Islet precursor cell (in vitro differentiated cells): ENCODE measurements at places on chromosomes 5 and 9.
A peak's percentile ranks its signal among the peaks of the same experiment; 100 is the strongest.

- DNase-seq: no peak
Observed at GRCh38 chr5:95163079-95163478, 121.8 kb downstream of the MCTP1 start.

- no peak for DNase-seq
Observed at GRCh38 chr5:62778316-62779009, 199.8 kb downstream of the LRRC70 start.

GRCh38 chr9:129011761-129012181 lies 16.4 kb downstream of the SH3GLB2 start:
- DNase-seq: no peak

- DNase-seq: no peak
Observed at GRCh38 chr5:170363671-170364070, 25.5 kb downstream of the KCNMB1 start.

DNA sequence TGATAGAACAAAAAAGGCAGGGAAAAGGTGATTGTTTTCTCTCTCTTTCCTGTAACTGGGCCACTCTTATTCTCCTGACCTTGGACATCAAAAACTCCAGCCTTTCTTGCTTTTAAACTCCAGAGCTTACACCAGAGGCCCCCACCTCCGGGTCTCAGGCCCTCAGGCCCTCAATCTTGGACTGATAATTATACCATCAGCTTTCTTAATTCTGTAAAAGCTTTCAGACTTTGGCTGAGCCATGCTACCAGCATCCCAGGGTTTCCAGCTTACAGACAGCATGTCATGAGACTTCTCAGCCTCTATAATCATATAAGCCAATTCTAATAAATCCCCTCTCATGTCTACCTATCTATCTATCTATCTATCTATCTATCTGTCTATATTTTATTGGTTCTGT lies 137.7 kb downstream of the SNX18 start:
- DNase-seq: no peak

GRCh38 chr5:31983851-31984250 lies 190.3 kb downstream of the GOLPH3 start:
- DNase-seq: no peak

- no peak for DNase-seq
Observed at GRCh38 chr5:59158165-59158564, 575.3 kb downstream of the RAB3C start.

DNA sequence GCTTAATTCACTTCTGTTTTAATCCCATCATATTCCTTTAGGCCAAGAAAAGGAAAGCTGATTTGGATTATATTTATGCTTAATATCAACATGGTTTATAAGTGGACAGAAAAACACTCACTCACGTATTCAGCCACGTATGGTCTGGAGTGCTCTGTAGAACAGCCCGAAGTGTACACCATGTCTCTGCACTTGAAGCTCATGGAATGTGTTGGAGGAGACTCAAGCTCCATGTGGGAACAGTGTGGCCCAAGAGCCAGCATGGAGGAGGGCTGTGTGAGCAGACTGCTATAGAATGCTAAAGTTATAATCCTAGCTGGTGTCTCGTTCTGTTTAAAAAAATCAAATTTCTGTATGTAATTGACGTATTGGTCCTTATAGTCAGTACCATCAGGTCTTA lies 32.9 kb downstream of the OTULINL start:
- no peak for DNase-seq

DNA sequence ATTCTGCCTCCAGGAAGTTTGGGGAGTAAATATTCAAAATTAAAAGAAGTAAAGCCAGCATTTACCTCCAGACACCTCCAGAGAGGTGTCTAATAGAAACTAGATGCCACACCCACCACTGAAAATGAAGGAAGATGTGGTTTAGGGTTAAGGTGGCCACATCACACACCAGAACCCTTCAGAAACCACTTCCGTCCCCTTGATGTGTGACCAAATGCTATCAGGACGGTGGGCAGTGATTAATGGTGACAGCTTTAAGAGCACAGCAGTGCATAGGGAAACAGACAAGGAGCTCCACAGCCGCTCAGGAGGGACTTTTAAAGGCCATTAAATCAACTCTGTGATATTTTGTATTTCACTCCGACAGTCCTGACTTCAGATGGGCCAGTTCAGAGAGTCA lies 295.2 kb downstream of the BRINP1 start:
- DNase-seq: peak; percentile 56

GRCh38 chr9:70113403-70114022 lies 69.9 kb downstream of the MAMDC2 start:
- DNase-seq: peak; percentile 67

DNA sequence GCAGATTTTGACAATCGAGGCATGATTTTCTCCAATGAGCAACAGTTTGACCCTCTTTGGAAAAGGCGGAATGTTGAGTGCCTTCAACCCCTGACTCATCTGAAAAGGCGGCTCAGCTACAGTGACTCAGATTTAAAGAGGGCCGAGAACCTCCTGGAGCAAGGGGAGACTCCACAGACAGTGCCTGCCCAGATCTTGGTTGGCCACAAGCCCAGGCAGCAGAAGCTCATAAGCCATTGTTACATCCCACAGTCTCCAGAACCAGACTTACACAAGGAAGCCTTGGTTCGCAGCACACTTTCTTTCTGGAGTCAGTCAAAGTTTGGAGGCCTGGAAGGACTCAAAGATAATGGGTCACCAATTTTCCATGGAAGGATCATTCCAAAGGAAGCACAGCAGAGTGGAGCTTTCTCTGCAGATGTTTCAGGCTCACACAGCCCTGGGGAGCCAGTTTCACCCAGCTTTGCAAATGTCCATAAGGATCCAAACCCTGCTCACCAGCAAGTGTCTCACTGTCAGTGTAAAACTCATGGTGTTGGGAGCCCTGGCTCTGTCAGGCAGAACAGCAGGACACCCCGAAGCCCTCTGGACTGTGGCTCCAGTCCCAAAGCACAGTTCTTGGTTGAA lies 13.6 kb downstream of the PTPDC1 start:
- peak; percentile 77 for DNase-seq
